Fibroblast of skin of left biceps (primary cell): ENCODE measurements at places on chromosomes 13 and 19.

DNA sequence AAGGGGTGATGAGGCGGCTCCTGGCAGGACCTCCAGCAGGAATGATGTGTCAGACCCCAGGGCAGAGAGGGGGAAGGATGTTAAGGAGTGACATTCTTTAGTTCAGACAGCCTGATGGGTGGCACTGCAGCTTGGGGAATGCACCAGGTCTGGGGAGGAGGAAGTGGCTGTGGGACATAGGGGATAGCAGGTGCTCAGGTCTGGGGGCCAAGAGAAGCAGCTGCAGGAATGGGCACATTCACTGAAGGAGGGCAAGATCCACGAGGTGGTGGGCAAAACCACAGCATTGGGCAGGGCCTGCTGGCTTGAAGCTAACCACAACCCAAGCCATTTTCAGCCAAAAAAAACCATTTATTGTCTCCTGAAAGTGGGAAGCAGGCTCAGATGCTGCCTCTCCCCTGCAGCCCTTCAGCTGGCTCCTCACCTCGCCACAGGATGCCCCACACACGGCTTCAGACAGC lies 26.5 kb downstream of the COMP start:
- DNase-seq = no peak

DNA sequence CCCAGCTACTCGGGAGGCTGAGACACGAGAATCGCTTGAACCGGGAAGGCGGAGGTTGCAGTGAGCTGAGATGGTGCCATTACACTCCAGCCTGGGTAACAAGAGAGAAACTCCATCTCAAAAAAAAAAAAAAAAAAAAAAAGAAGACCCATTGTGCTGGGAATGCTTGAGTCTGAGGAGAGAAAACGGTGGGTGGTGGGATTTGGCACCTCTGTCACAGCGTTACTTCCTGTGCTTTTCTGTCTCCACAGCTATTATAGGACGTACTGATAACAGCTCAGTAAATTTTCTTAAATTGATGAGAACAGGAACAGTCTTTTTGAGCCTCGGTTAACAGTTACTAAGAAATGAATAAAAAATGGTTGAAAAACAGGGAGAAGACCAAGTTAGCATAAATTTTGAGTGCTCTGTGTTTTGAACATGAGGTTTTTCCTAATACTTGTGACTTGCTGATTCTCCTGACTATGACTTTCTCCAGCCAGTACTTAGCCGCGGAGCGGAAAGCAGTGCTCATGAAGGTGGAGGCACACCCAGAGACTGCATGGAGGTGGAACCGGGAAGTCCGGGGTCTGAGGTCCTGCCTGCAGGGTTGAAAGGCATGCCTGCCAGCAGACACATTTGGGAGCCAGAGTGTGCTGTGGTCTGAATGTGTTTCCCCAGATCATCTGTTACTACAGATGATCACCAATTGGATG lies 55.3 kb upstream of the TEX29 start:
- DNase-seq = no peak

DNA sequence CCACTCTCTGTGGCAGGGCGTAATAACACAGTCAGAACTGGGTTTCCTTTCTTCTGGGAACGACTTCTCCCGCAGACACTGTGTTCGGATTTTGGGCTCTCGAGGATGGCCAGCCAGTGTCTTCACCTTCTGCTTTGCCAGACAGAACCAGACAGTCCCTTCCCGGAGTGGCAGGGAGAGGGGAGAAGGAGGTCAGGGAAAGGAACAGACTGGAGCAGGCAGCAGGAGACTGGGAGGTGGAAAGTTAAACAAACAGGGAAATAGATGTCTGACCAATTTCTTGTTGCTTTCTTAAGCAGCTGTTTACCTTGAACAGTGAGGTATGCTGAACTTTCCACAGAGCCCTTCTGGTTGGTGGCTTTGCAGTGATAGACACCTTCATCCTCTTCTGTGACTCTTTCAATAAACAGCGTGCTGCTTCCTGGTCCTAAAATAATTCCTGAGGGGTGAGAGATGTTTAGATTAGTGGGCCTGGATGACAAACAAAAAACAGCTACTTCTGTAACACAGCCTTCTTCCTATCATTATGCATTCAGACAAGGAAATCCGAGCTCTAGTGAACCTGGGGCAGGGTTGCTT lies 137.6 kb downstream of the FLT1 start:
- no peak for DNase-seq

DNA sequence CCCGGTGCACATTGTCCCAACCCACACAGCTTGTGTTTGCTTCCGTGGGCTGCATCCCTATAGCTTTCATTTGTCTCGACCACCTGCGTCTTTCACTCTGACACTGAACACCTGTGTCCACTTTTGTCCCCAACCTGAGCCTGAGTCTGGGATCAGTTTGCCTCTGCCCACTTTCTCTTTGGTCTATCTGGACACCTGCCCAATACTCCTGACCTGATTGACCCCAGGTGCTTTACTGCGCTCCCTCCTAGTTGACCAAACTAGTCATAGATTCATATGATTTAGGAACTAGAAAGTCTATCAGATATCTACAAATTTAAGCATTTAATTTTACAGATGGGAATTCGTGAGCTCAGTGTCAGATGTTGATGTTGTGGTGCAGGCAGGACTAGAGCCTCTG lies 209.9 kb downstream of the DCT start:
- DNase-seq = no peak

GRCh38 chr13:94382960-94383359 lies 96.5 kb downstream of the DCT start:
- no peak for DNase-seq

DNA sequence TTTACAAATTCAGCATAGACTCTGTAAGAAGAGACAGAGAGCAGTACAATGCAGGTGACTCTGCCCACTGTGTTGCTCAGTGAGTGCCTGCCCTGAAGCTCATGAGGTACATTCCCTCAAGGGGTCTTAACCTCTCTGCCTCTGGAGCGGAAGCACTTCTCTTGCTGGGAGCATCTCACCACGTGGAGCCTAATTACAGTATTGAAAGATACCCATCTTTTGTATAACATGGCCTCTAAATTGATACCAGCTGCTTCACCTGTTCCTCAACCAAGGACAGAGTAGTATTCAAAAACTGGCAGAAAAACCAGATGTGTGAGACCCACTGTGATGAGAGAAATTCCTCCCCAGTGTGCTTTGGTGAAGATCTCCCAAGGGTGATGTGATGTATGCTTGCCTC lies 77.1 kb downstream of the SACS start:
- DNase-seq = no peak
